ENCODE measurements at places on chromosomes 11 and 22.

GRCh38 chr11:14577835-14578529 is 57.8 kb upstream of the PSMA1 start:
- no peak for DNase-seq

DNA sequence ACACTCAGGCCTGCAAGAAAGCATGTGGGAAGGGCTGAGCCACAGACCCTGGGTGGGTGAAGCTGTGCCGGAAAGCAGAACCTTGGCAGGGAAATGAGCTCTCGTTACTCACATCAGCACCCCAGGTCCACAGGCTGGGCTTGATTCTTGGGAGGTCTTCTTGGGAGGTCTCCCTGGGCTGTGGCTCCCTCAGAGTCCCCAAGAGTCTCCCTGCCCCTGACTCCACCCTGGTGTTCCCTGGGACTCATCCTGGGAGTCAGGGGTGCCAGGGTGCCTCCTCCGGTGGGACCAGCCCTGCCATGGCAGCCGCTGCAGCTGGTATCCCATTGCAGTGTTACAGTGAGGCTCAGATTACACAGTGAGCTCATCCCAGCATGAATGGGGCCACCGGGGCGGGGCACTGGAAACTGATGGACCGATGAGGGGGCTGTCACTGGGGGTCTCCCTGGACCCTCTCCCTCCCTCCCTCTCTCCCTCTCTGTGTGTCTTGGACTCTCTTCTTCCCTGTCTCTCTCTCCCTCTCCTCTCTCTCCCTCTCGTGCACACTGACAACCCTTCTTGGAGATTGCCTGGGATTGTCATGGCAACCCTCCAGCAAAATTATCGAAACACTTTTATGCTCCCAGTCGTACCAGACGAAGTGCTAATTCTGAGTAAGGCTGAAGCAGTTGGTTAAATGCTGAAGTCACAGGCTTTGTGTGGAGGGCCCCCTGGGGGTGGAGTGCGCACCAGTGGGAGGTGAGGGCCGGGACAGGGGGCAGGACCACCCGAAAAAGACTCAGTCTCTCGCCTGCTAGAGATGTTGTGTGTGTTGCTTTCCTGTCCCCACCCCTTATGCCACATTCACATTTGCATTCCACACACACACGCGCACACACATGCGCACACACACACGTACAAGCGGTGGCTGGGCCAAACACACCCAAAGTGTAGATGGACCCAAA is 8.6 kb upstream of the C11orf96 start:
- DNase-seq: peak; percentile 89

DNA sequence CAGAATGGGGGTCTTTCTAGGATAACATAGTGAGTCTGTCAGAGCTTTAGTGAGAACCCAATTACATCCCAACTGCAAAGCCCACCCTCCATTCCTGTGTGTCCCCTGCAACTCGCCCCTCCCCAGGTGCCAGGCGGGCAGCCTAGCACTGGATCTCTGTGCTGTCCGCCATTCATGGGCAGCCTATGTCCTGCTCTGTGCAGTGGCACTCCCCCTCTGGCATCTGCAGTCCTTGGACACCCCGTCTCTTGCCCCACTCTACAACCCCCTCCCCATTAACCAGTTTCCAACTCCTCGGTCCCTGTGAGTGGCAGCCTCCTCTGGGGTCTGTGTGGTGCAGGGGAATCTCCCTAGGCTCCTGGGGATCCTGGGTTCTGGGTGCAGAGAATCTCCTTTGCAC is 37.0 kb downstream of the MYO7A start:
- DNase-seq: no peak

DNA sequence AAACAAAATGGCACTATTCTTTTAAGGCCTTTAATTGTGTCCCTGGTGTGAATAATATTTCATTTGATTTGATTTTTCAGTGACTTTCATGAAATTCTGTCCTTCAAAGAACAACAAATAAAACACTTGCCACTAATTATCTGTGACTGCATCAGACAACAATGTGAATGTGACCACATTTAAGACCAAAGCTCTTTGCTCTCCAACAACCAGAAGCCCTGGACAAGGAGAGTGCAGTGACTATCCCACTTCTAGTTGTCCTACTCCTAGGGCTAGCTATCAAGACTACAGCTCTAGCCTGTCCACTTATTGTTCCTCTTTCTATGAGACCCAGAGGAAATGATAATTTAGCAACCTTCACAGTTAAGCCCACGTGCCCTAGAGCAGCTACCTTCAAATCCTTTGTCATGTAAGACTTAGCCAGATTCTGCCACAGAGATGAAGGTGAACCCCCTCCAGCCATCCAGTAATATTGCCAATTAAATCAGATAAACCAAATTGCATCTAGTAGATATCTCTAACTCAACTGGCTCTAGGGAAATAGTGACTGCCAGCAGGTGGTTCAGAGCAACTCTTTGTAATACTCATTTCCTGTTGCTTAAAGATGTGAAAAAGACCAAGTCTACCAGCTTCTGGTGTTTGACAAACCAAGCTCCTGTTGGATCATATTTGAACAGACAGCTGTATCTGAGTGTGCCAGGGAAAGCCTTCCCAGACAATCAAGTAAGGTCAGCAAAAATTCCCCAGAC is 142.6 kb upstream of the BLID start:
- no peak for DNase-seq

- DNase-seq: no peak
Measured at GRCh38 chr22:50189184-50189848, 3.6 kb downstream of the TRABD start.

DNA sequence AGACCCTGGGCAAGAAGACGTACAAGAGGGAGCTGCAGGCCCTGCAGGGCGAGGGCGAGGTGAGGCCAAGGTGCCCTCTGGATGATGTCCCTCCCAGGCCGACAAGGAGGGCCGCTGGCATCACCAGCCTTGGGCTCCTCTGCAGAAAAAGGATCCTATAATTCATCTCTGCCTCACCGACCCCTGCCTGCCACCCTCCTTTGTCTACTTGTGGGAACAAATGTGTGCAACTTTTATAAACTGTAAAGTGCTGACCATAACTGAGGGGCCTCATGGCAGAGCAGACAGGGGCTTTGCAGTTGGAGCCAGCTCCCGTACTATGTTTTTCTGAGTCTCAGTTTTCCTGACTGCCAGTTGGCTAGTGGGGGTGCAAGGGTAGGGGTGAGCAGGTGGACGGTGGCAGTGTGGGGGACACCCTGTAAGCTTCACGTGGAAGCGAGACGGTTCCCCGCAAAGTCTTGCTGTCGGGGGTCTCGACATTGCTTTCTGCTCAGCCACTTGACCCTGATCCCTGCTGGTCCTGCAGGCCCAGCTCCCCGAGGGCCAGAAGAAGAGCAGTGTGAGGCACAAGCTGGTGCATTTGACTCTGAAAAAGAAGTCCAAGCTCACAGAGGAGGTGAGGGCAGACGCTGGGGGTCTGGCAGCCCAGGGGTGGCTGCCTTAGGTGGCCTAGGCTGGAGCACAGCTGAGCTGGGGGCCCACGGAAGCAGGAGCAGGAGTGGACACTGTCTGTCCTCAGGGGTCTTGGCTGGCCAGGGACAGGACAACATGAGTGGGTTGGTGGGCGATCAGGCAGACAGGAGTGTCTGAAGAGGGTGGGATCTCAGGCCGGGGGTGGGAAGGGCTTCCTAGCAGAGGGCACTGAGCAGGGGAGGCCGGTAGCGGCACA is 54.7 kb downstream of the MYO7A start:
- DNase-seq: no peak

DNA sequence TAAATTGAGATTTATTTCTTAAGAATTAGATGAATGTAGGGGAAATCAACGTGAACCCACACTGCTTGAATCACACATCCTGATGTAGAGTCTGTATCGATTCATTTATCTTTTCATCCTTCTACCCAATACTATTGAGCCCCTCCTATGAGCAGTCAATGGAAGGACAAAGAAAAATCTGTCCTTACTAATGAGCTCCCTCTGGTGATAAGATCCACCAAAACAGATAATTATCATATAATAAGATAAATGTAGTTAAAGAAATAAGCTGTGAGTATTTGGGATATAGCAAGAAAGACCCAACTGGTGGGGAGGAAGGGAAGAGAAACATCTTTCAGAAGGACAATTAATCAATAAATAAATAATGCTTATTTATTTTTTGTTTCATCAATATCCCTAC is 385.1 kb upstream of the CCDC90B start:
- DNase-seq: no peak

GRCh38 chr11:74443071-74443864 is 24.1 kb downstream of the KCNE3 start:
- DNase-seq: no peak

GRCh38 chr22:47152938-47153337 is 390.5 kb downstream of the TBC1D22A start:
- DNase-seq: no peak

DNA sequence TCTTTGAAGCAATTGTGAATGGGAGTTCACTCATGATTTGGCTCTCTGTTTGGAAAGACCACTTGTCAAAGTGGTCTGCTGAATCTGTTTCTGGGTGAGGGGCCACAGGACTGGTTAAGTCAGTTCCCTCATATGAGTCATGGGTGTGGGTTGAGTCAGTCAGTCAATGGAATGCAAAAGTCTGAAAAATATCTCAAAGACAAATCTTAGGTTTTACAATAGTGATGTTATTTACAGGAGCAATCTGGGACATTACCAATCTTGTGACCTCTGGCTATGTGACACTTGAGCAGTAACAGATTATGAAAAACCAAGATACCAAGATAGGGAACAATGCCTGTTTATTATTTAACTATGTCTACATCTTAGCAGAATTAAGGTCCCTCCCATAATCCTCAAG is 311.6 kb downstream of the AASDHPPT start:
- no peak for DNase-seq

- DNase-seq: no peak
Measured at GRCh38 chr22:19513823-19514222, 10.4 kb downstream of the CLDN5 start.

- DNase-seq: peak; percentile 41
Measured at GRCh38 chr22:50481440-50482106, at the start of gene ADM2. Gene ADM2 (plus strand): TSS chr22:50481543. CDS start chr22:50481848, 305 bp downstream.

- DNase-seq: no peak
Measured at GRCh38 chr11:115298300-115299012, 205.8 kb downstream of the CADM1 start.
